ENCODE measurements at places on chromosomes 16 and 17.
A peak's percentile ranks its signal among the peaks of the same experiment; 100 is the strongest.

DNA sequence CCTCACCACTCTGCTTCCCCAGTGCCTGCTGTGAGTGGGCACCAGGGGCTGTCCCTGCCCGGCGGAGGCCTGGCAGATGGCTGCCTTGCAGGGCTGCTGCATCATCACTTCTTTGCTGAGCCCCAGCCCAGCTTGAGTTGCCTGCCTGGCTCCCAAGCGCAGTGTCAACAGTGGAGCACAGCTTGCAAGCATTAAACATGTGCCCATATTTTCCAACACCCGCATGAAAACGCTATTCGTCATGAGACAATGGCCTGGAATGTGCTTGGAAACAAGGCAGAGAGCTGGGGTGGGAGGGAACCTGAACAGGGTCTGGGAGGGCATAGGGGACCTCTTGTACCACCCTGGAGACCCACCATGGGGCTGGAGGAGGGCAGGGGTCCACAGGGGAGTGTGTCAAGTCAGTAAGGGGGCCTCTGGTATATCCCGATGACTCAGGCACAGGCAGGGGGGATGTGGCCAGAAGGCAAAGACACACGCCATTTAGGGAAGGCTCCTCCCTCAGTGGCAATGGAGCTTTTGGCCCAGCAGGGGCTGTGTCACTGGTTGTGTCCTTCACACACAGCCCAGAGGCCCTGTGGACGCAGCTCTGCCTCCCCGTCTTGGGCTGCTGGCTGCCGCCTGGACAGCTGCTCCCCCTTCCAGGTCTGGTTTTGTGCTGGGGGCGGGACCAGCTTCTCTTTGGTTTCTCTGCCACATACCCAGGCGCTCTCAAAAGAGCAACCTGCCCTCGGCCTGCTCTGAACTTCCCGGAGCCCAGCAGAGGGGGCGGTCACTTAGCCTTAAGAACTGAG, 17.4 kb upstream of the MTSS2 start:
- peak; percentile 81 for DNase-seq

DNA sequence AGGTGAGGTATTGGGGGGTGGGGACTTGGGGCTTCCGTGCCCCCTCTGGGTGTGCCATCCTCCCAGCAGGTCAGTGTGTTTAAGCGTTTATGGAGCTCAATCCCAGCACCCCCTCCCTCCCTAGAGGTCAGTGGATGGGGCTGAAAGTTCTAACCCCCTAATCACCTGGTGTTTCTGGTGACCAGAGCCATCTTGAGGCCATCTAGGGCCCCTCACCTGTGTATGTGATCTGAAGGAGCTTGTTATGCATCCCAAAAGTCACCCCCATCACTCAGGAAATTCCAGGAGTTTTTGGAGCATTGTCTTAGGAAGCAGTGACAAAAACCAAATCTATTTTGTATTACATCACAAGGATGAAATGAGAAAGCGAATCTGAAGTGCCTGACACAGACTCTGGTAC, 67.8 kb upstream of the NOL11 start:
- DNase-seq, result no peak

DNA sequence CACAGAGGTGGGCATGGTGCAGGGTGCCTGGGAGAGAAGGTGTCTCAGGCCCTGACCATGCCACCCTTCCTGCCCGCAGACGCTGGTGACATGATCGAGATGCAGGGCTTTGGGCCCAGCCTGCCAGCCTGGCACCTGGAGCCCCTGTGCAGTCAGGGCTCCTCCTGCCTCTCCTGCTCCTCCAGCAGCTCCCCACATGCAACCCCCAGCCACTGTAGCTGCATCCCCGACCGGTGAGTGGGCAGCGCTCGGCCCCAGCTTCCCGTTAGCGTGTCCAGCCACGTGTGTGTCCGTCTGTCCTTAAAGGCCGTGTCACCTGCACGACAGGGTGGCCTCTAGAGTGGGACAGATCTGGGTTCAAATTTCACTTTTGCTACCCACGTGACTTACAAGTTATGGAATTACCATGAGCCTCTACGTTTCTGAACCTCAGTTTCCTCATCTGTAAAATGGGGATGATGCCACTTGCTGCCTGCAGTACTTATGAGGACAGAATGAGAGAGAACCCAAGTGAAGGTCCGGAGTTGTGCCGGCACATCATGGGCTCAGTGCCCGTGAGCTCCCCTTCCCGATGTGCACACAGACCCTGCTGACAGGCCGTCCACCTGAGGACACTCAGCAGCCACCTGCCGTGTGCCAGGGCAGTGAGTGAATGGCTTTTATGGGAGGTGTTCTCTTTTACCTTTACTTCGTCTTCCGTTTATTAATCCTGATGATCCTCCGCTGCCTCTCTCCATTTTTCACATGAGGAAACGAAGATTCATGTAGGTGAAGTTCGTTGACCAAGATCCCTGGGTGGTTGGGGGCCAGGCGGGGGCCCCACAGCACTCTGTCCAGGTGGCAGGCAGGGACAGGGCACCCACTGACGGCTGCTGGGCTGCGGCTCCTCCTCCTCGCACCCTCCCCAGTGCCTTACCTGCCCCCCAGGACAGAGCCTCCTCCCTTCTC, 29.4 kb downstream of the MNT start:
- DNase-seq, result no peak

DNA sequence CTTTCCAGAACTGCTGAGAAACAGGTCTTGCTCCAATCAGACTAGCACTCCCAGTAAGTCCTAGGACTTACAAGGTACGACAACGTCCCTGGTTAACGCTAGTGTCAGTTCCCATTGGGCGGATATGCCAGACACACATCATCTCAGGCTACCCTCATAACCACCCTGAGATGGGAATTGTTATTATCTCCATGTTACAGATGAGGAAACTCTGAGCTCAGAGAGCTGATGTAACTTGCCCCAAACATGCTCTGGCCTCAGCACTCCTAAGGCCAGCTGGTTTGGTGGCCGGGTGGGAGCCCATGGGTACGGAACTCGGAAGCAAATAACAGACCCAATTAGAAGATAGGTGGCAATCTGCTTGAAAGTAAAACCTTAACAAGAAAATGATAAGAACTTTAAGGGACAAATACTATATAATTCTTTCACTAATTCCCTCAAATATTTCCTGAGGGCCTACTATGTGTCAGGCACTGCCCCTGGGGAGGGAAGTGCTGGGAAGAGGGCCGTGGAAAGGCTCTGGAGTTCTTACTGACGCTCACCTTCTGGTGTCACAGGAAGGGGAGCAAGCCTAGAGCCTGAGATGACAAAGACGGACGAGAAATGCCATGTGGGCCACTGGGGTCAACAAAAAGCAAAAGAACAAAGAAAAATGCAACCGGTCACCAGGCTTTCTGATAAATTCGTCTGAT, 6.9 kb downstream of the CREBBP start:
- DNase-seq, result no peak

DNA sequence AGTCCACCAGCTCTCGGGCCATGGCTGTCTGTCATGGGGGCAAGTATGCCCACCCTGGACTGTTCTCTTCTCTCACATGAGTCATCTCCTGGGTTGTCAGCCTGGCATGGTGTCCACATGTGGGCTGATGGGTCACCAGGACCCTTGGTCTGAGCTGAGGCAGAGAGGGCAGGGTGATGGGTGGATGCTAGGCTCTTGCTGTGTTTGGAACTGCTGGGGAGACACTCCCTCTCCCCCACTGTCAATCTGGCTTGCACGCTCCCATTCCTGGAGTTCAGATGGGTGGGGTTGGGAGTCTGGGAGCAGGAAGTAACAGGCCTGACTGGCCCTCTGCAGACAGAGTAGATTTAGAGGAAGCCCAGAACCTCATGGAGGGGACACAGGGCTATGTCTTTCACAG, 28.9 kb downstream of the KSR1 start:
- no peak for DNase-seq

- DNase-seq, result no peak
Measured at GRCh38 chr16:79181419-79181818, 419.1 kb downstream of the MAF start.

- no peak for DNase-seq
Measured at GRCh38 chr17:4509923-4510617, 11.4 kb downstream of the SPNS2 start.

Data from fibroblast of the conjunctiva (primary cell).